ENCODE measurements at places on chromosomes 6 and 20.

GRCh38 chr20:18058661-18059467, 1.1 kb upstream of the OVOL2 start:
- H3K4me3 ChIP-seq: peak overlapping the region; percentile 92
- no peaks in the 10 kb centered on the region for H3K36me3 ChIP-seq
- H3K4me1 ChIP-seq: peaks cover 30% of the 10 kb centered on the region
- DNase-seq: peak; percentile 90

GRCh38 chr6:133436652-133437051, 195.5 kb downstream of the EYA4 start:
- H3K4me1 ChIP-seq: peaks cover 10% of the 10 kb centered on the region
- H3K4me3 ChIP-seq: no peak overlapping the region
- no peak for DNase-seq
- no peak overlapping the region for H3K27ac ChIP-seq

GRCh38 chr6:137489046-137490005, 4.9 kb downstream of the OLIG3 start:
- peak overlapping the region; percentile 72 for H3K4me3 ChIP-seq
- DNase-seq: peak; percentile 86
- peaks cover 100% of the 10 kb centered on the region for H3K27me3 ChIP-seq
- no peak overlapping the region for H3K27ac ChIP-seq
- H3K36me3 ChIP-seq: no peaks in the 10 kb centered on the region

GRCh38 chr20:53647286-53647821, 53.7 kb upstream of the ZNF217 start:
- H3K4me1 ChIP-seq: peaks cover 24% of the 10 kb centered on the region
- H3K27me3 ChIP-seq: no peaks in the 10 kb centered on the region
- H3K36me3 ChIP-seq: no peaks in the 10 kb centered on the region

DNA sequence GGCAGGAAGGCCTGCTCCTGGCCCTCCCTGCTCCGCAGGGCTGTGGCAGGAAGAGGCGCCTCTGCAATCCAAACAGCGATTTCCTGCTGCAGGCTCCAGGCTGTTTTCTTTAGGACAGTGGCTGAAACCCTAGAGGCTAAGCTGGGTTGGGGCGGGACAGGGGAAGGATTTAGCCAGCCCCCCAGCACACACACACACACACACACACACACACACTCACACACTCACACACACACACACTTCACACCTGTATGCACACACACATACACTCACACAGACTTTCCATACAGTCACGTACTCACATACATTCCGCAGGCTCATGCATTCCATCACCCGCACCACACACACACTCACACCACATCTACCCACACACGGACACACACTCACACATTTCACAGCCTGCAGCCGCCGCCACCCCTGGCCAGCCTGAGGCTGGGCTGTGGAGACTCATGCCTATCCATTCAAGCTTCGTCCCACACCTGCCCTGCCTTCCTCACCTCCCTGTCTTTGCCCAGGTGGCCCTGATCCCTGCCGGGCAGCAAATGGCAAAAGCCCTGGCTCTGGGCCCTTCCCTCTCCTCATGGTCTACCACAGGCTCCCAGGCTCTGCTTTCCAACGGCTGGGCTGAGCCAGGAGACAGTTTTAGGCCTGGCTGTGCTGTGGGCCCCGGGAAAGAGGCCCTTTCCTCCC, 17.9 kb downstream of the MDFI start:
- peak; percentile 34 for DNase-seq
- H3K27me3 ChIP-seq: no peaks in the 10 kb centered on the region
- H3K4me1 ChIP-seq: peaks cover 3% of the 10 kb centered on the region
- H3K27ac ChIP-seq: no peak overlapping the region
- H3K4me3 ChIP-seq: no peak overlapping the region

DNA sequence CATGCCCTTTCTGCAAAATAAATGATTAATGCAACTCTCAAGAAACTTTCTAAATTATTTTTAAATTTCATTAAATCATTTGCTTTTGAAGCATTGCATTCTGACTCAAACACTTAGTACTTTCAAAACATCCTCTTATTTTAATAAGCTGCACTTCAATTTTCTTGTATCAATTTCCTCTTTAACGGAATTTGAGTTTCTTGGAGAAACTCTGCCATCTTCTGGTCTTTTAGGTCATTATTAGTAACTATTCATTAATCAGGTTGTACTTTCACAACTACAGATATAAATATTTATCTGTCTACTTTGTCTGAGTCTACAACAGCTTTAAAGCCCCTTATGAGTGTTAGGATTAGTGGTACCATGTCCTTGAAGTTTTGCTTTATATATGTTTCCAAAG, 30.2 kb downstream of the TMX4 start:
- H3K27me3 ChIP-seq: no peaks in the 10 kb centered on the region
- peaks cover 5% of the 10 kb centered on the region for H3K4me1 ChIP-seq
- H3K27ac ChIP-seq: no peak overlapping the region

DNA sequence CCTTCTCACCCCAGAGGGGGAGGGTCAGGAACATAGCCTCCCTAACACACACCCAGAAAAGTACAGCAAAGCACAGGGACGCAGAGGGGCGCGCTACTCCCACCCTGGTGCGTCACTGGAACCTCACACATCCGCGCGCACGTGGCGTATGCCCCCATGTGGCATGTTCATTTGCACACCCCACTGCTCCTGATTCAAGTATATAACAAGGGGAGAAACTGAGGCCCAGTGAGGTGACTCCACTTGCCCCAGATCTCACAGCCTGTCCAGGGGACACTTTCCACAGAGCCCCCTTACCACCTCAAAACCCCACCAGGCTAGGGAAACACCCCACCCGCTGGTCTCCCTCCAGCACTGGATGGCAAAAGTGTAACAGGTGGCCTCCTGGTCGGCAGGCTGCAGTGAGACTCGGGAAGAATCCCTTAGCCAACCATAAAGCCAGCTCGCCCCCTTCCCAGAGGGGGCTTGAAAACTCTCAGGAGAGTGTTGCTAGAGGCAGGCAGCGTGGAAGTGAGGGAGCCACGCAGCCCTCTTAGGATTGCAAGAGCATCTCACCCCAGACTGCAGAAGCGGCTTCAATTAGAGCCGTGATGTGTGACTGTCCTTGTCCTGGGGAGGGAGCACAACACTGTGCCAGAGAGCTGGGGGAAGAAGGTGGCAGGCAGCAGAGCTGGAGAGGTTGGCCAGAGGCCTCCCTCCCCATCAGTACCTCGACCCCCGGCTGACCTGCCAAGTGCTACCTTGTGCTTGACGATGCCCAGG, at the start of gene GRM4:
TSS of gene GRM4 (minus strand) at position 67 of the 762 bp plus-strand sequence. CDS start 12,591 bp downstream, outside the sequence.
- peak within 1 kb of the TSS; percentile 45 for H3K27ac ChIP-seq
- no peak for DNase-seq
- no peaks in the 10 kb centered on the region for H3K36me3 ChIP-seq
- H3K4me3 ChIP-seq: peak within 1 kb of the TSS; percentile 88
- H3K27me3 ChIP-seq: peaks cover 58% of the 10 kb centered on the region

GRCh38 chr6:10690651-10691445, 3.6 kb downstream of the C6orf52 start:
- no peak overlapping the region for H3K4me3 ChIP-seq
- H3K4me1 ChIP-seq: peaks cover 25% of the 10 kb centered on the region
- H3K36me3 ChIP-seq: no peaks in the 10 kb centered on the region
- no peaks in the 10 kb centered on the region for H3K27me3 ChIP-seq
- peak overlapping the region; percentile 86 for H3K27ac ChIP-seq
- DNase-seq: peak; percentile 16

- no peak overlapping the region for H3K27ac ChIP-seq
- H3K27me3 ChIP-seq: no peaks in the 10 kb centered on the region
- no peaks in the 10 kb centered on the region for H3K36me3 ChIP-seq
- H3K4me1 ChIP-seq: peaks cover 10% of the 10 kb centered on the region
These were observed 19.9 kb downstream of the KCNS1 start for GRCh38 chr20:45080867-45081624.

DNA sequence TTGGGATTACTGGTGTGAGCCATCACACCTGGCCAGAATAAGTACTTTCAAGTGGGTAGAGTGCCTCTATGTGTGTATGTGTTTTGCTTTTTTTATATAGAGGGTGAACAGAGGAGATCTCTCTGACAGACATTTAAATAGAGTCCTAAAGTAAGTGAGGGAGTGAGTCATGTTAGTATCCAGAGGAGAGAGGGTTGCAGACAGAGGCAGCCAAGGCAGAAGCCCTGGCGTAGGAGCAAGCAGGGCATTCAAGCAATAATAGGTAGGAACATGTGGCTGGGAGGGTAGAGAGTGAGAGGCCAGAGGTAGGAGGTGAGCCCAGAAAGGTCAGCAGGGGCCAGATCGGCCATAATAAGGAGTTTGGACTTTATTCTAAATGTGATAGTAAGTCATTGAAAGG, 48.9 kb downstream of the PHF20 start:
- no peak overlapping the region for H3K4me3 ChIP-seq
- H3K27me3 ChIP-seq: no peaks in the 10 kb centered on the region
- no peak overlapping the region for H3K27ac ChIP-seq
- DNase-seq: no peak
- no peaks in the 10 kb centered on the region for H3K4me1 ChIP-seq
- no peaks in the 10 kb centered on the region for H3K36me3 ChIP-seq

DNA sequence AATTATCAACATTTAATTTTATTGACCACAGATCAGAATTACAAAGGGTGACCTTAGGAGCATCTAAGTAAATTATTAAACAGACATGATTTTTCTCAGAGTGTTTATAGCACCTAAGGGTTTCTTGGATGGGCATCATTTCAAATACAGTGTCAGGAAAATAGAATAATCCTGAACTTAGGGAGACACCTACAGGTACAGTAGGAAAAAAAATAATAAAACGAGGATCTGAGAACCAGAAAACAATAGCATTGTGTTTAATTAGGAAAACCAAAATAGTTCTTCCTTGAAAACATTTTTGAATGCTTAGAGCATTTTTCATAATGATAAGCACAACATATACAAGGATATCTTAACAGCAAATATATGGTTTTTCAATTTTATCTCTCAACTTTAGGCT, 39.2 kb downstream of the MMUT start:
- no peaks in the 10 kb centered on the region for H3K27me3 ChIP-seq
- H3K4me1 ChIP-seq: no peaks in the 10 kb centered on the region
- H3K36me3 ChIP-seq: no peaks in the 10 kb centered on the region
- DNase-seq: peak; percentile 23
- H3K4me3 ChIP-seq: no peak overlapping the region

DNA sequence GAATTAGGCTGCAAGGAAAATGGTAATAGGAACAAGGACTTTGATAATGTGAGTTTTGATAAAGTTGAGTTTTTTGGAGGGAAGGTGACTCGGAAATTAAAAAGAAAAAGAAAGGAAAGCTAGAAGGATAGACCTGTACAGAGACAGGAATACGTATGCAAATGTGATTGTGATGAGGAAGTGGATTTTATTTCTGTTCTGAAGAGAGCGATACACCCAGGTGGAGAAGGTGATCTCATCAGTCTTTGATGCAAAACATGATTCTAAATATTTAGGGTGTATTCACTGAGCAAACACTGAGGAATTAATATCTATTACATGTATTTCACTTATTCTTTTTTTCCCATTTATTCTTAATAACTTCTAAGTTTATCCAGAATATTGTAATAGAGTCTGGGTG, 9.2 kb upstream of the PLEKHG1 start:
- no peak for DNase-seq
- no peak overlapping the region for H3K4me3 ChIP-seq
- H3K27me3 ChIP-seq: no peaks in the 10 kb centered on the region
- no peak overlapping the region for H3K27ac ChIP-seq
- no peaks in the 10 kb centered on the region for H3K36me3 ChIP-seq
- H3K4me1 ChIP-seq: no peaks in the 10 kb centered on the region

DNA sequence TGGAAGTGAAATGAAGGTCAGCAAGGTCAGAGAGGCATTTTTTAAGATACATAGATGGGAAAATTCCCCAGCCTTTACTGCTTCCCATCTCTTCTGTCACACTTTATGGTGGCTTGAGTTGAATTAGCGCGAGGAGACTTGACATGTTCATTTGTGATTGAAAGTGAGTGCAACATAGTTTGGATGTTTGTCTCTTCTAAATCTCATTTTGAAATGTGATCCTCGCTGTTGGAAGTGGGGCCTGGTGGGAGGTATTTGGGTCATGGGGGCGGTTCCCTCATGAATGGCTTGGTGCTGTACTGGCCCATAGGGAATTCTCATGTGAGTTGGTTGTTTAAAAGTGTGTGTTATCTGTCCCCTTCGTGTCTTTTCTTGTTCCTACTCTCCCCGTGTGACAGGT, 237.2 kb downstream of the CDKAL1 start:
- peak overlapping the region; percentile 70 for H3K27ac ChIP-seq
- no peaks in the 10 kb centered on the region for H3K36me3 ChIP-seq
- peak overlapping the region; percentile 2 for H3K4me3 ChIP-seq
- DNase-seq: peak; percentile 83
- no peaks in the 10 kb centered on the region for H3K27me3 ChIP-seq
- H3K4me1 ChIP-seq: peaks cover 19% of the 10 kb centered on the region

GRCh38 chr6:127776320-127776719, 124.5 kb downstream of the THEMIS start:
- peak; percentile 11 for DNase-seq
- no peak overlapping the region for H3K4me3 ChIP-seq
- H3K36me3 ChIP-seq: no peaks in the 10 kb centered on the region
- H3K27ac ChIP-seq: no peak overlapping the region
- no peaks in the 10 kb centered on the region for H3K27me3 ChIP-seq
- H3K4me1 ChIP-seq: no peaks in the 10 kb centered on the region

GRCh38 chr6:100366419-100366818, 98.3 kb downstream of the SIM1 start:
- no peaks in the 10 kb centered on the region for H3K36me3 ChIP-seq
- H3K27me3 ChIP-seq: no peaks in the 10 kb centered on the region
- H3K27ac ChIP-seq: no peak overlapping the region

- DNase-seq: peak; percentile 38
- H3K4me3 ChIP-seq: no peak overlapping the region
- H3K4me1 ChIP-seq: no peaks in the 10 kb centered on the region
- no peak overlapping the region for H3K27ac ChIP-seq
These were observed 140.1 kb downstream of the BTBD3 start for GRCh38 chr20:12057778-12058177.

DNA sequence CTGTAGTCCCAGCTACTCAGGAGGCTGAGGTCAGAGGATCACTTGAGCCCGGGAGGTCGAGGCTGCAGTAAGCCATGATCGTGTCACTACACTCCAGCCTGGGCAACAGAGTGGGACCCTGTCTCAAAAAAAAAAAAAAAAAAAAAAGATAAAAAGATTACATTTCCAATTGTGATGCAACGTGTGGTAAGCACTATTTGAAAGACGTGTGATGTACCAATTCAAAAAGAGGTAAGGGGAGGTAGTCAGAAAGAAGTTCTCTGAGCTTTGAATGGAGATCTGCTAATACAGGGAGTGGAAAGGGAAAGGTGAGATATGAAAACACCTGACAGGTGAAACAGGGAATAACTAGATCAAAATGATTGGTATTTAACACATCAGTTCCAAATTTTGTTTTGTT, 11.9 kb downstream of the GOPC start:
- H3K27ac ChIP-seq: no peak overlapping the region
- H3K4me3 ChIP-seq: no peak overlapping the region
- H3K36me3 ChIP-seq: no peaks in the 10 kb centered on the region
- no peaks in the 10 kb centered on the region for H3K27me3 ChIP-seq
- H3K4me1 ChIP-seq: no peaks in the 10 kb centered on the region

All from GM23338 (cell line).